ENCODE measurements at places on chromosomes 1 and 21.

DNA sequence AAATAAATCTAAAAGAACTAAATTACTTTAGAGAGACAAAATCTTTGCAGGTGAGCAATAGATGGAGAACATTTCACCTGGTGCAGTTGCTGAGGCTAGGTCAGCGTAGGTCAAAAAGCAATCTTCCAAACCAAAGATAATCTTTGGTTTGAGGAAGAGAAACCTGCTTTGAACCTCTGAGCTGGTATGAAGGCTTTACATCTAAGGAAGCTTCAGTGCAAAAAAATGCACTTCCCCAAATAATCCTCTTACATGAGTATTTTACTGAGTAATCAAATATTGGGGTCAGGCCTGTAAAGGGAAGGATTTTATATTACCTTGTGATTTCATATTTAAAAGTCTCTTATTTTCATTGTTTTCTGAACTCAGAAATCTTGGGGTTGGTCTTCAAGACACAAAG, 223.6 kb downstream of the SRGAP2C start:
- no peak for DNase-seq

- no peak for DNase-seq
Measured at GRCh38 chr21:25405984-25406383, 201.3 kb downstream of the MRPL39 start.

- DNase-seq = no peak
Measured at GRCh38 chr1:220877377-220878095, 1.7 kb upstream of the HLX start.

DNA sequence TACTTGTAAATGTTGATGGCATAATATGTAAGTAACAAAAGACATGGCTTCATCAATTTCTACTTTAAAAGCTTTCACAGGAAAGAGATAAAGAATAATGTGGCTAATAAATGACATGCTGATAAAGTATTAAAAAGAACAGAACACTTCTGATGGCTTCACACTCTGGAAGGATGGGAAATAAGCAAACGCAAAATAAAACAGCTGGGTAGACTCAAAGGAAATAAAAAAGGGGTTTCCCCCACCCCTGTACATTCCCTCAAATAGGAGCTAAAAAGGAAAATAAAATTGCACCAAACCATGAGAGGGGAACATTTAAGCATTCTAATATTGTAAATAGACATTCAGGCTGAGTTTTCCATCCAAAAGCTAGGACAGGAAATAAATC, 27.0 kb upstream of the DYRK1A start:
- no peak for DNase-seq

DNA sequence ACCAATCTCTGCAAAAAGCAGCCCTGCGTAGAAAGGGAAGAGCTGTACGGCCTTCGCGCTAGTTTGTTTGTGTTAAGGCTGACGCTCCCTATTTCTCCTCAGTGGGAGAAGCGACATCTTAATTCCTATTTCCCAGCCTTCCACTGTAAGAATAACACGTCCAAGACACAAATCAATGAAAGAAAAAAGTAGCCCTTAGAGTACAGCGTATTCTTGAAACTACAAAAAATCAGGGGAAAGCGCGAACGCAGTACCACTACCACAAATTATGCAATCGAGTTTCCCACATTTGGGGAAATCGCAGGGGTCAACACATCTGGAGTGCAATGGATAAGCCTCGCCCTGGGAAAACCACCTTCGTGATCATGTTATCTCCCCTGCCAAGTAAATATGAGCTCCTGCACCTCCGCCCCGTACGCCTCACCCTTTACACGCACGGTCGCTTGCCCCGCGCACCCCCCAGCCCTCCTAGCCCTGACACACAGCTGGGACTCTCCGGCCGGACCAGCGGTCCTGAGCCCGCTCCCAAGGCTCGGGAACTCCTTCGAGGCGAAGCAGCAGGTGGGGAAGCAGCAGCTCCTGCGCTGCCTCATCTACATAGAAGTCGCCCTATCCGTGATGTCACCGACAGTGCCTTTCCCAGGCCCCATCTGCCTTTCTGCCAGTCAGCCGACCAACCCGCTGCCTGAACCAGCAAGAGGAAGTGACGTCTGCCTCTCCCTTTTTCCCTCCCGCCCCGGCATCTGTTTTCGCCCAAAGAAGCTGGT, 94.7 kb downstream of the PPIAL4G start:
- DNase-seq = peak; percentile 81

DNA sequence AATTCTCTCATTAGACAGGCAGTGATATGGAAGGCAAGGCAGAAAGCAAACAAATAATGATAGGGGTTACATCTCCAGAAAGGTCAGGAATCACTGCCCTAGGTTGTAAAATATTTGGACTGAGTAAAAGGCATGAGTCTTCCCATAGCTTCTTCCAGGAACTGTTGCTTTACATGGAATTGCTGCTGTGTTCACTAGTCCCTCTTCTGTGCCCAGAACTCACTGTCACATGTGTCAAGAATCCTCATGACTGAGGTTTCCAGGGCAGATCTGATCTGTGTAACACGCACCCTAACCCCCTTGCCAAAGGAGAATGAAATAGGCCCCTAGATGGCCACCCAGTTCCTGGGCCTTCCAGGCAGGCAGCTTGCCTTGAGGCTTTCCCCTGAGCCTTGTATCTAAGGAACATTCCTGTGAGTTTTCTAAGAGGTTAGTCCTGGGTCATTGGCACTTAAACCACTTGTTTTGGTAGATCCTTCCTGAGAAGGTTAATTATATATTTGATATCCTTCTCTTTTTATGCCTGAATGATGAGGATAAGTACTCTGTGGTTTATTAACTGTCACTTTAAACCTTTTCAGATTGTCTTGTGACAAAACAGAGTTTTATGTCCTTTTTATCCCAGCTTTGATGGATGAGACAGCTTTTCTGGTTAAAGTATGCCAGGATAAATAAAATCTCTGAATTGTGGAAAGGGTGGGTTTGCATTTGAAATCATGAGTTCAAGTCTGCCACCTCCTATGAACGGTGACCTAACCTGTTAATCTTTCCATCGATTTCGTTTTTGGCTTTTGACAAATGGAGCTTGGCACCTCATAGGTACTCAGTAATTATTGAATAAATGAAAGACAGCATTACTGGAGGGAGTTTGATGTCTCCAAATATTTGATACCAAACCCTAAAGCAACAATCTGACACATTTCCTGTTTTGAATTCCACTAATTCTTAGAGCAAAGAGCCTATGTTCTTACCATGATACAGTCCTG, 163.3 kb downstream of the DHRS3 start:
- DNase-seq = no peak

DNA sequence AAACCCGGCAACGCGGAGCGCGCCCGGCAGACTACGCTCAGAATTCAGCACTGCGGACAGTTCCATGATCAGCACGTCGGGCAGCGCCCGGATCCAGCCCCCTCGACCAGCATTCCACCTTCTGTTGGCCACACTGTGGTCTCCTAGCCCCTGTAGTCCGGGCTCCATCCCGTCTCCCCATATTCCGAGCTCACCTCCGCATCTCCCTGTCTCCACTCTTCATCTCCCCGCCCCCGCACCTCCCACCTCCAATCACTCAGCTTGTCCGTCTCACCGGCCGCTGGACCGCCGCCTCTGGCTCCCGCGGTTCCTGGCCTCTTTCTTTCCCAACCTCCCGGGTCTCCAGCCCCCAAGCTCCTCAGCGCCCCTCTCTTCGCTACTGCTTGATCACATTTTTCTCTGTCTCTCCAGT, 500 bp downstream of the EPHA10 start:
- no peak for DNase-seq

DNA sequence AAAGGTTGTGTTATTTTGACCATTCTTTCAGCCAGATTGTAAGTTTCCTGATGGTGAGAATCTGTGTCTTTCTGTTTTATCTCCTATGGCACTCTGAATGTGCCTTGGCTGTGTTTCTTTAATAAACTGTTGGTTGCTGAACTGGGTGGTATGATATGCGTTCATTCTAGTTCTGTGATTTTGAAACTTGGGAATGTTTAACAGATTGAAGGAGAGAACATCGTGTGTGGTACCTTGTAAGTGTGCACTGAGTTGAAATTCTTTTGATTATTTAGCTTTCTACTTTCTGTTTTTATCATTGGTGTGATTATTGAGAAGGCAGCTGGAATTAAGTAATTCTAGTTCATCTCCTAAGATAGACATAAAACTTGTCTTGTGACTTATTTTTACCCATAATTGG, 4.6 kb downstream of the BACH1 start:
- no peak for DNase-seq

DNA sequence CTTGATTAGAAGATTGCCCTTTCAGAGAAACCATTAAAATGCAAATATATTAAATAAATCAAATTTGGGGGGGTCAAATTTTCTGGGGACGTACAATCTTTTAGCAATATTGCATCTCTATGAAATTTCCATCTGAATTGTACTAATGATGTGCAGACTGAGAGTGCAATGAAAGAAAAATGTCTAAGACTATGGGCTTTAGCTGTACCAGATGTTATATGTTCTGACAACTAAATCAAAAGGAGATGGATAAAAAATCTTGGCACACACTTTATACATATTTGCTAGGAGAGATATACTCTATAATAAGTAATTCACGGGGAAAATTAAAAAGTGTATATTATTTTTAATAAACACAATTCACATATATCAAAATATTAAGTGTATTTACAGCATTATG, 13.0 kb upstream of the PLPPR5 start:
- DNase-seq = no peak

DNA sequence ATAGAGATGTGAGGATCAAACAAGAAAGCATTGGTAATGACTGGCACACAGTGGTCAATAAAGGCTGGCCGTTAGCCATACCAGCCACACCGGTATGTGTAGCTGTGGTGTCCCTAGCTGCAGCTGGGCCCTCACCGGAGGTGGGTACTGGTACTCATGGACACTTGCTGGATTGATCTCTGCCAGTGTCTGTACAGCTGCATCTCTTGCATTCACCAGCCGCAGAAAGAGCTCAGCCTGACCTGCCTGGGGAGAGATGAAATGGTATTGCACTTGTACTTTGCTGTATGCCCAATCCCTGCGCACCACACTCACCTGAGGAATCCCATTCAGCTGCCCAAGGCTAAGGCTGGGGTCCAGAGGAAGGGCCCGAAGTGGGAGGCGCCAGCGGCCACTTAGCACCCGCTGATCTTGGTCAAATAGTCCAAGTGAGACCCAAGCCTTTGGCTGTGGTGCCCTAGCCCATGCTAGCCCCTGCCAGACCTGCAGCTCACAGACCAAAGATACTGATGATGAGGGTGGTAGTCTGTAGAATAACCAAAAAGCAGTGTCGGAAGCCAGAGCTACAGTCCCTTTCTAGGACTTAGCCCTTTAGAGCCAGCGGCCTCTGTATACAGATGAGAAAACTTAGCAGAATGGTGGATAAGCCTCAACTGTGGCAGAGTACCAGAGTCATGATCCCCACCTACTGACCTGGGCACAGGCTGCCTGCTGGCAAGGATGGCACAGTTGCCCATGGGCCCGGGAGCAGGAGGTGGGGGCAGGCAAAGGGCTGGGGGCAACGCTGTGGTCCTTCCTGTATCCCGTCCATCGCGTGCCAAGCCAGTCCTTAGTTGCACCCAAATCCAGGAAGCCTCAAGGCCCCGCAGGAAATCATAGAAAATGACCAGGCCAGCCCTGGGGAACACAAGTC, 3.0 kb downstream of the CCDC17 start:
- DNase-seq = no peak

GRCh38 chr1:24206516-24207394, 19.7 kb upstream of the IFNLR1 start:
- no peak for DNase-seq

DNA sequence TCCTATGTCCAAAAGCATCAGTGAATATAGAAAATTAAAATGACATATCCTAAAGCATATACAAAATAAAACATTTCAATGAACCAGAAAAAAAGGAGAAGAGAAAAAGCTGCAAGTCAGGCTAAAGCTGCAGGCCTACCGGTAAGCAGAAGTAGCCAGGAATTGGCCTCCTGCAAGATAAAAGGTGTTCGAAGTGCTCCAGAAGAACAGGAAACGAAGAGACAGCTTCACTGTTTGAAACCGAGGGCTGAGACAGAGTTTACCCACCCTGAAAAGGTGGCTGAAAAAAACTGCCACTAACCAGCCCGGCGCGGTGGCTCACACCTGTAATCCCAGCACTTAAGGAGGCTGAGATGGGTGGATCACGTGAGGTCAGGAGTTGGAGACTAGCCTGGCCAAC, 37.4 kb downstream of the NSL1 start:
- no peak for DNase-seq

DNA sequence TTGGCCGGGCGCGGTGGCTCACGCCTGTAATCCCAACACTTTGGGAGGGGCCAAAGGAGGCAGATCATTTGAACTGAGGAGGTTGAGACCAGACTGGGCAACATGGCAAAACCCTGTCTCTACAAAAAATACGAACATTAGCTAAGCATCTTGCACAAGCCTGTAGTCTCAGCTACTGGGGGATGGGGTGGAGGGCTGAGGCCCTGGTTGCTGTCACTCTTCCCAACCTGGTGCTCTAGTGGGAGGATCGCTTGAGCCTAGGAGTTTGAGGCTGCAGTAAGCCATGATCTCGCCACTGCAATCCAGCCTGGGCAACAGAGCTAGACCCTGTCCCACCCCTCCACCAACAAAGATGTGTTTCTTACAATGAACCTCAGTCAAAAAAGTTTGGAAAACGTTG, 2.8 kb downstream of the PHGDH start:
- DNase-seq = no peak

GRCh38 chr1:32232558-32233304, 10.5 kb downstream of the EIF3I start:
- no peak for DNase-seq

GRCh38 chr1:44254392-44254910, 41.2 kb downstream of the DMAP1 start:
- no peak for DNase-seq

DNA sequence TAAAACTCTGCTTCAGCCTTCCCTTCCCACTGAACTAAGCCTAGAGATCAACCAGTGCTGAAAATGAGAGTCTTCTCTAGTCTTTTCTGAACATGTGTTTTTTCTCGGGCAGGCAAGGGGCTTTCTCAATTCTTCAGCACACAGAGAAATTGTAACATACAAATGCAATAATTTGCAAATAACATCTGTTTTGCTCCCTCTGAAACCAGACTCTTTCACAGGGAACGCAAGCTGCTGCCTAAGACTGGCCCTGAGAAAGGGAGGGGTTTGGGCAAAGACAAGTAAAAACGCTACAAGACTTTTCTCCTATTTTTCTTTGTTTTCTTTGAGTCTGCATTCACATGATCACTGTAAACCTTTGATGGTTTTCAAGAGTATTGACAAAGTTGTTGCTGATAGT, 39.6 kb upstream of the VN1R5 start:
- no peak for DNase-seq

DNA sequence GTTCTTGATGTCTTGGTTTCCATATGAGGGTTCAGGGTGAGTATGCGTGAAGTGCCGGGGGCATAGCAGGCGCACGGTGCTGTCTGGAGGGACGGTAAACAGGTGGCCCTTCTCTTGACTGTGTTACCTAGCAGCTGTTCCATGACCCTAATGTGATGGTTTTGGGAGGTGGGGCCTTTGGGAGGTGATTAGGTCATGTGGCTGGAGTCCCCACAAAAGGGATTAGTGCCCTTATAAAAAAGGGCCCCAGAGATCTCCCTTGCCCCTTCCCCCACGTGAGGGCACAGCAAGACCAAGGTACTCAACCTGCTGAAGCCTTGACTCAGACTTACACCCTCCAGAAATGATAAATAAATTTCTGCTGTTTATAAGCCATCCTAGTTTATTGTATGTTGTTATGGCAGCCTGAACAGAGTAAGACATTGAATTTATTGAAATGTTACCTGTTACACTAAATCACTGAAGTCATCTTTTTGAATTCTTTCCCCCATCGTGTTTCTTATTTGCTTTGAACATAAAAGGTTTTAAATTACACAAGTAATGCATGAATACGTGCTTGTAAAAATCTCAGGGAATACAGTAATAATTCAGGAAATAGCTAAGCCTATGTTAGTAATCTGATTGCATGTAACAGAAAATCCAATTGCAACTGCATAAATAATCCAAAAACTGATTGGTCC, 15.6 kb downstream of the TRAPPC10 start:
- DNase-seq = no peak

All from activated CD4-positive, alpha-beta T cell treated with anti-CD3 and anti-CD28 coated beads, Interleukin-2, amount 50 U/mL, for 4 hours (primary cell).